Central memory CD8-positive, alpha-beta T cell (primary cell): ENCODE measurements at places on chromosomes 5 and 9.

- DNase-seq: no peak
Observed at GRCh38 chr5:112528928-112529327, 109.9 kb upstream of the EPB41L4A start.

- no peak for DNase-seq
Observed at GRCh38 chr9:34413231-34413852, 36.6 kb upstream of the MYORG start.

DNA sequence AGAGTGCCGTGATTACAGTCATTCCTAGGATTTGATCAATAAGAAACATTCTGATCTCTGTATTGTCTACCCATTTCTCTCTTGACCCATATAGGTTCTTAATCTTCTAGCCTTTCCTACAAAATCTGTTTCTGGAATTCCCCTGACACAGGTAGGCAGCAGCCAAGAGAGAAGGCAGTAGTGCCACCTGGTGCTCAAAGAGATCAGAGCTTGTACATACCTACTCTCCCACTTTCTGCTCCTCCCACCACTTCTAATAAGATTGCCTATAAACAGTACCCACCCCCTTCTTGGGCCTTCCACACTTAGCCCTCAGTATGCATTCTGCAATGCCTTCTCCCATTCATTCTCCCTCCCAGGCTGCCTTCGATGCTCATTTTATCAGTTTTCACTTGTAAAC is 117.4 kb upstream of the RORB start:
- no peak for DNase-seq

- no peak for DNase-seq
Observed at GRCh38 chr9:21696411-21696871, 106.0 kb upstream of the MTAP start.

- DNase-seq: no peak
Observed at GRCh38 chr5:152187668-152188067, 217.4 kb downstream of the NMUR2 start.

DNA sequence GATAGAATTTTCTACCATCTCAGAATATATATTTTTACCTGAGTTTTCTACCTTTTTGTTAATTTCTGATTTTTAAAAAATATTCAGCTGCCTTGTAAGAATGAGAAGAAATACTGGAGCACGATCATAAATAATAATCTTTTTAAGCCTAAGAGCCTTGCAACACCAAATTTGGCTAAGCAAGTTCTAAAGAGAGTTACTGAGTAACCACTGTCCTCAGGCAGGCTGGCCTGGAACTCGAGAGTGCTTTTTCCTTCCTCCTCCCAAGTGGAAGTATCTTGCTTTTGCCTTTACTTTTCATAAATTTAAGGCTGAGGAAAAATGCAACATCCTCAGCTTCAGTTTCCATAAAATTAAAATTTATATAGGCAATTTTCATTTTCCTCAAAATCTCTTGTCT is 21.0 kb downstream of the GLRX start:
- no peak for DNase-seq

GRCh38 chr5:94815313-94816039 is 197.0 kb downstream of the SLF1 start:
- DNase-seq: no peak

DNA sequence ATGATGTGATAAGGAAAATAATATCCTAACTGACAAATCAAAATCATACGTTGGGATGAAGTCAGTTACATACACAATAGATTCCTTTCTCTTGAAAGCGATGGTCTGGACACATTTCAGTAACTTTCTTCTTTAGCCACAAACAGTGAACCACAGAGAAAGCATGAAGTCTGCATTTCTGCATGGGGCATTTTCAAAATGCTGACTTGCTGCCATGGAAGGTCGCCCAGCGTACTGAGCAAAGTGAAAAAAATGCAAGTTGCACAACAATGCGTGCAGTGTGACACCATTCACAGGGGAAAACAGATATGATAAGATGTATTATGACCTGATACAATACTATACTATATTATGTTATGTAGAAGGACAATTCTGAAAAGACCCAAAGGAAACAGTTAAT is 146.3 kb downstream of the SNX18 start:
- DNase-seq: no peak

- DNase-seq: no peak
Observed at GRCh38 chr9:98491828-98492227, 216.9 kb downstream of the GABBR2 start.

- no peak for DNase-seq
Observed at GRCh38 chr9:131422241-131422792, 28.4 kb downstream of the PRRC2B start.
